Activated CD8-positive, alpha-beta T cell treated with anti-CD3 and anti-CD28 coated beads for 36 hours (primary cell): ENCODE measurements at places on chromosomes 7 and 10.

DNA sequence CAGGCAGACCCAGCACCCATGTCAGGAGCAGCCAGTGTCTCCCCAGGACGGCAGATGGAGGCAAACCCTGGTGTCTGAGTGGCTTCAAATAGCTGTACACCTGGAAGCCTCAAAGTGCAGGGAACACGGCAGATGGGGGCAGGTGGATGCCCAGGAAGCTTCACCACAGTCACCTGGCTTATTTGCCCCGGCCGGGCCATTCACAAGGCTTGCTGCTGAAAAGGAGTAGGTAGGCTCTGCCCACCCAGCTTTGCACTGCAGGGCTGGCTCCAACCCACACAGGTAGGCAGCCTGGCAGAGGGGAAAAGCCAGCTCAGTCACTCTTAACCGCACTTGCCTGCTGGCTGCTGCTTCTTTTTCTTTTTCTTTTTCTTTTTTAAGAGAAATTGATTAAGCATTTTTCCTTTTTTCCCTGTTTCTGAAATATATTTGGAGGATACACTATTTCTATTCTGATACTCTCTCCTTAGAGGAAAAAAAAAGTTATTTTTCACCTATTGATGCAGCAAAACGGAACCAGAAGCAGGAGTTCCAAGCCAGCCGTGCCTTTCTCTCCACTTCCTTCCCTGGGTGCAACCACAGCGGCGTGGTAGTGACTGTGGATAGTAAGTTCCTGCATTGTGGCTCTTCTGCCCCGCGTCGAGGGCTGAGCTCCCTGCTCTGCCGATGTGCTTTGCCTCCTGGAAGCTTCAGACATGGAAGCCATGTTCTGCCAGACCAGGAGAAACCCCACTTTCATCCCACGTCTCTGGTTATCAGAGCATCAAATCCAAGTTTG is 118.3 kb downstream of the KLF6 start:
- peak; percentile 61 for DNase-seq

GRCh38 chr7:70529914-70530585 is 601.9 kb upstream of the GALNT17 start:
- no peak for DNase-seq

GRCh38 chr10:7320072-7320471 is 90.8 kb downstream of the SFMBT2 start:
- DNase-seq: no peak

GRCh38 chr10:74502963-74503608 is 323.3 kb upstream of the KAT6B start:
- no peak for DNase-seq

GRCh38 chr7:142646386-142647140 is 102.7 kb upstream of the PRSS1 start:
- DNase-seq: no peak

- DNase-seq: no peak
Observed at GRCh38 chr10:49837051-49837478, 74.9 kb upstream of the OGDHL start.

DNA sequence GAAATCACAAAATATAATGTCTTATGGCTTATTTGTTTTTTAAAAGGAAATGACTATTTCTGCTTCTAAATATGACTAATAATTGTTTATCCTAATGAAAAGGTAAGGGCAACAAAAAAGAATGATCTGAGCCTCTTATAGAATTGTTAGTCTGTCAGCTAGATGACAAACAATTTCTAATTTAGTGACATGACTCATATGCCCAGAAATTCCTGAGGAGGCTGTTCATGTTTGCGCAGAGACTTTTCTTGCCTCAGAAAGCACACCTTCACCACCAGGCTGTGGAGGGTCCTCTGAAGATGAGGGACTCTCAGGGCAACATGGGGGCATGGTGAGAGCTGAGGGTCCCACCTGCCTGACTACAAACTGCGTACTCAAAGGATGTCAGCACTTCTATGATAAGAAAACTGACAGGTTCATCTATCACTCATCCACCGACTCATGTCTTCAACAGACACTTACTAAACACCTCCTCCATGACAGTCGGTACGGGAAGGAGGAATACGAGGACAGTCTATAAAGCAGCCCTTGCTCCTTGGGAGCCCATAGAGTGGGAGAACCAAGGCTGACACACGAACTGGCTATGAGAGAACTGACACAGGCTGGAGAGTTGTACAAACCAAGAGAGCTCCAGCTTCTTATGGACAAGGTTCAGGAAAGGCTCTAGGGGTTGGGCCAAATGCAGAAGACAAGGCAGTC is 102.0 kb downstream of the PKD1L1 start:
- DNase-seq: no peak

- DNase-seq: no peak
Observed at GRCh38 chr7:138962561-138963270, 18.5 kb downstream of the KIAA1549 start.

- DNase-seq: no peak
Observed at GRCh38 chr10:21169271-21169670, 272.2 kb upstream of the NEBL start.

GRCh38 chr7:132145466-132145865 is 430.8 kb downstream of the PLXNA4 start:
- DNase-seq: no peak

- DNase-seq: no peak
Observed at GRCh38 chr7:7271094-7271874, 88.9 kb downstream of the C1GALT1 start.

- DNase-seq: no peak
Observed at GRCh38 chr7:186516-187113, 5.8 kb upstream of the FAM20C start.

GRCh38 chr10:112832361-112832878 is 117.6 kb upstream of the TCF7L2 start:
- DNase-seq: no peak

- no peak for DNase-seq
Observed at GRCh38 chr10:282294-283139, 147.3 kb downstream of the ZMYND11 start.

GRCh38 chr7:152752200-152752912 is 7.2 kb upstream of the ACTR3B start:
- DNase-seq: no peak

GRCh38 chr10:71308244-71308643 is 10.8 kb upstream of the SLC29A3 start:
- DNase-seq: no peak

- no peak for DNase-seq
Observed at GRCh38 chr7:143049362-143049761, 2.8 kb upstream of the OR6V1 start.

- no peak for DNase-seq
Observed at GRCh38 chr7:138878856-138879255, 80.9 kb upstream of the ATP6V0A4 start.

DNA sequence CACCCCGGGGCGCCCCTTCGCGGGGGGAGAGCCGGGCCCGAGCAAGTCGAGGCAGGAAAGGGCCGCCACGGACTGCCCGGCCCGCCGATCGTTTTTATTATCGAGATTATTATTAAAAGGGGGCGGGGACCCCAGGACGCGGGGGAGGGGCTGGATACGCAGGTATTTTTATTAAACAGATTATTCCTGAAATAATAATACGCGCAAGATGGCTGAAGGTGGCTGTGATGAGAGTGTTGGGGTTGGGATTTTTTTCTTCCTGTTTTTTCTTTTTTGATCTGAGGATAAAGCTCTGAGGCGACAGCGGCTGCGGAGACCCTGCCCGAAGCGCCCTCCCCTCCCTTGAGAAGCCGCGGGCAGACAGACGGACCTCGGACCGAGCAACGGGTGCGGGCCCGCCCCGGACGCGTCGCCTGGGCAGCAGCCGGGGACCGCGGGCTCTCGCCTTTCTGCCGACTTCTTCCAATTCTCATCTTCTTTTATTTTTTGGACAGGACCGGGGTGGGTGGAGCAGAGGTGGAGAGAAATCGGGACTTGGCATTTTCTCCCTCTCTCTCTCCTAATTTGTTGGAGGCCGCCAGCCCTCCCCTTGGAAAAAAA is 1.4 kb upstream of the TRIM8 start:
- DNase-seq: peak; percentile 66

DNA sequence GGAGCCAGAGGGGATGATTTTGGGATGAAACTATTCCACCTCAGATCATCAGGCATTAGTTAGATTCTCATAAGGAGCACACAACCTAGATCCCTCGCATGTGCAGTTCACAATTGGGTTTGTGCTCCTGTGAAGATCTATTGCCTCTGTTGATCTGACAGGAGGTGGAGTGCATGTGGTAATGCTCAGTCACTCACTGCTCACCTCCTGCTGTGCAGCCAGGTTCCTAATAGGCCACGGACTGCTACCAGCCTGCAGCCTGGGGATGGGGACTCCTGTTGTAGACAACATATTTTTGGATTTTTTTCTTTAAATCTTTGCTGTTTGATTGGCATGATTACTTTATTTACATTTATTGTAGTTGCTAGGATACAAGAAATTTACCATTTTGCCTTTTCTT is 765.0 kb downstream of the INHBA start:
- DNase-seq: no peak
